Uterus (tissue), 4 donors: ENCODE measurements at places on chromosomes 12 and 14. TPM values are rescaled to one million over a fixed set of nuclear protein-coding genes. Genes with fewer than 3 reads are reported as not detected.
A peak's percentile ranks its signal among the peaks of the same experiment; 100 is the strongest.

TMED10 gene
- 206 TPM for total RNA-seq

TEDC1 gene
- 9.4 TPM for total RNA-seq

TMEM229B gene
- 4.7 TPM for total RNA-seq

KLRG1 gene
- total RNA-seq = not detected

PRORP gene
- total RNA-seq = 31.9 TPM

CCND2 gene
- 128 TPM for total RNA-seq

- peak; percentile 99 for DNase-seq
Observed at GRCh38 chr12:96233939-96234461, 39.8 kb downstream of the ELK3 start.

DNA sequence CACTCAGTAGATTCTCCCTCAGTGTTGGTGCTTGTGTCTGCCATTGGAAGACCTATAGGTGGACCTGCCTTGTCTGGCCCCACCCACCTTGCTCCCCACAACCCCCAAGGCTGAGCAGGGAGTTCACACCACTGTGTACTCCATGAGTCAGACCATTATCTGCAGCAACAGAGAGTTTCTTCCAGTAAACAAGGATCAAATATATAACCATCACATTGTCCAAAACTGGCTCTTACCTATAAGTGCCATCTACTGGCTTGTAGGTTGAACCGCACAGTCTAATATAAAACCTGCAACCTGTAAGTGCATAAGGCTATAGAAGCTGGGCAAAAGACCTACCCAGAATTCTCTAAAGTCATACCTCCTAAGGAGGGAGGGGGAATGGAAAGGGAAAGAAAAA is 7.9 kb downstream of the TAS2R13 start:
- no peak for DNase-seq

DNA sequence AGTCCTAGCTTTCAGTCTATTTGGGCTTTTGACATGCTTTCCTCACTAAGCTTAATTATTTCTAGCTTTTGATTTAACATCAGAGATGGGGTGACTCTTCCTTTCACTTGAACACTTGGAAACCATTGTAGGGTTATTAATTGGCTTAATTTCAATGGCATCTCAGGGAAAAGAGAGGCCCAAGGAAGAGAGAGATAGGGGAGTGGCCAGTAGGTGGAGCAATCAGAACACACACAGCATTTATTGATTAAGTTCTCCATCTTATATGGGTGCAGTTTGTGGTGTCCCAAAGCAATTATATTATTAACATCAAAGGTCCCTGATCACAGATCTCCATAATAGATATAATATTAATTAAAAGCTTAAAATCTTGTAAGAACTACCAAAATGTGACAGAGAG is 1466.1 kb upstream of the SEL1L start:
- no peak for DNase-seq

DNA sequence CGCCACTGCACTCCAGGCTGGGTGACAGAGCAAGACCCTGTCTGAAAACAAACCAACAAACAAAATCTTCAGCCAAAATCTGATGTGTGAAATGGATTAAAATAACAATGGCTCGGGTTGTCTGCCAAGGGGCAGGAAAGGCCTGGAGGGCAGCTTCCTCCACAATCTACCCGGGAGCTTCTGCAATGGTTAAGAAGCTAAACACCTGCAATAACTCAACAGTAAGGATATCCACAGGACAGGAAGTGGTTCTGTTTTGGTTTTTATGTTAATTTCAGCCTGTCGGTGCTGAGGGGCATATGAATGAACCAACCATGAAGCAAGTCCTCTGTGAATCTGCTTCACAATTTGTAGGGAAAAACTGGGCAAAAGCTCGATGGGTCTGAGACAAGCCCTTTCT is 34.4 kb downstream of the RAD52 start:
- no peak for DNase-seq

DNA sequence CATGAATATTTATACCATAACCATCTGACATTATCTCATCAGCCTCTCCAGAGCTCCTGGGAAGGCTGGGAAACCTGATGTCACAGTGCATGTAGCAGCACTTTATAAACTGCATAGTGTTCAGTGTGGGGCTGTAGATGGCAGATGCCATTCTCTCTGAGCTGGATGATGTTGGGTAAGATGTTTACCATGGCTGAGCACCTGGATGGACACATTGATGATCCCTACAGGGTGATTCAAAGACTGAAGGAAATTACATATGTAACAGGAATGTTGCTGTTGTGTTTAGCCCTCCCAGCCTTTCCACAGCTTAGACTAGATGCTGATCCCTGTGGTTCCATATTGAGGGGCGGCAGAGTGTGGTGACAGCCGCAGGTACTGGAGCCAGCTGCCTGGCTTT is 37.4 kb downstream of the IFT43 start:
- no peak for DNase-seq

GRCh38 chr14:104705340-104706047 is 16.1 kb downstream of the INF2 start:
- DNase-seq = no peak

DNA sequence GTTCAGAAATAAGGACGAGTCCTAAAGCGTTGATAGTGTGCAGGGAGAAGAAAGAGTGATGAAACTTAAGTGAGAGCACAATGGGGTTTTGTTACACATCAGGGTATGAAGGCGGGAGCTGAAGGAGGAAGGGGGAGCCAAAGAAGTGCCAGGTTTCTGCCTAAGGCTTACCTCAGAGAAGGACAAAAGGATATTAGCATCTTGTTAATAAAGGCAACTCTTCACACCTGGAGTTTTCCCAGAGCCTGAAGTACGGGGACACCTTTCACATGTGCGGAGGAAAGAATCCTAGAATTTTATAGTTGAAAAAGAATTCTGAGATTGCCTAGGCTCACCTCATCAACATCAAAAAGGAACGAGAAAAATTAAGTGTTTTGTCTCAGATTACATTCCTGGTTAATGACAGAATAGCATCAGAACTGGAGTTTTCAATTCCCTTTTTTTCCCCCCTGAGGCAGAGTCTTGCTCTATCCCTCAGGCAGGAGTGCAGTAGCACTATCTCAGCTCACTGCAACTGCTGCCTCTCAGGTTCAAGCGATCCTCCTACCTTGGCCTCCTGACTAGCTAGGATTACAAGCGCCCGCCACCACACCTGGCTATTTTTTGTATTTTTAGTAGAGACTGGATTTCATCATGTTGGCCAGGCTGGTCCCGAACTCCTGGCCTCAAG is 2.2 kb upstream of the SAV1 start:
- DNase-seq = no peak

DNA sequence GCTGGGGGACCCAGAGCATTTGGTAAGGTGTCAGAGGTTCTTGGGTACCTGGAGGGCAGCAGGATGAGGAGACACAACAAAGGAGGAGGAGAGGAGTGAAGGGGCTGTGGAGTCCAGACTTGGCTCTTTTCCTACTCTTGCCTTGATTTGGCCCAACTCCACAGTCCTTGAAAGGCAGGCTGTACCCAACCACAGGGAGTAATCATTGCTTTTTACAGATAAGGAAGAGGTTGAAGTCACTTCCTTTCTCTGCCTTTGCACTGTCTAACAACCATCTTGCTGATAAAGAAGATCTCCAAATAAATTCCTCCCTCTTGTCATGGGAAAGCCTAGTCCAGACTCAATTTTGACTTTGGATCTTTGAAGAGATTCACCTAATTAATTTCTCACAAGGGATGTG is 226.8 kb upstream of the HMGA2 start:
- DNase-seq = no peak

GRCh38 chr12:108783446-108783845 is 52.1 kb upstream of the CORO1C start:
- DNase-seq = no peak

- DNase-seq = no peak
Observed at GRCh38 chr14:70916799-70917198, 9.5 kb downstream of the PCNX1 start.

DNA sequence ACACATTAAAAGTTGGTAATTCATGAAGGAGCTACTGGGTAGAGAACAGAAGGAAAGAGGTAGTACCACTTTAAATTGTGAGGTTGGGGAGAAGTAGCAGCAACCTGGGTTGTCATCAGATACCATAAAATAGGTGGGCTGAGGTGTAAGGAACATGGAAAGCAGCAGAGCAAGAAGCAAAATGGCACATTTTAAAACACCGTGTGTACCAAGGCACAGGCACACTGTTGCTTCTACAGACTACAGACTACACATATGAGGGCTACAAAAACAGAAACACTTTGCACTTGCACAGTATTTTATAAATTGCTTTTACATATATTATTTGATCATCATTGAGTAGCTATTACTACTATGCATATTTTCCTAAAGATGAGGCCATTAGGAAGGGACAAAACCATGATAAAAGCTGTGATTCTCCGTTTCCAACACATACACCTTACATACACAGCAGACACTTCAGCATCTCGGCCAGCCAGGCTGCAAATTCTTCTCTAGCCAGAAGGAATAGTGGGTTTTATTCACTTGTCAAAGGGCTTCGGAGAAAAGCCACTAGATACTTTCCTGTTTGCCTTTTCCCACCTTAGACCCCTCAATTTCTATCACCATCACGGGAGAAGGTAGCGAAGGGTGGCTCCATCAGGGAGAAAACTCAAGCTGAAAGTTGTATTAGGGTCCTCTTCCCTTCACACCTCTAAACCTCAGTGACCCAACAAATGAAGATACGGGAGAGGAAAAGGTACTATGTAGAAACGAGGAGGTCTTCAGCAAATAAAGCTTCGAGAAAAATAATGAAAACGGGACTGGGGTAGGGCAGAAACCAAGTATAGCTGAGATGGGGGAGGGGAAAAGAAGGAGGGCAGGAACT is 1.6 kb downstream of the PYM1 start:
- DNase-seq = no peak

- no peak for DNase-seq
Observed at GRCh38 chr12:108699955-108700563, 31.3 kb downstream of the CORO1C start.

GRCh38 chr12:80053051-80053790 is 46.1 kb upstream of the OTOGL start:
- DNase-seq = peak; percentile 81

DNA sequence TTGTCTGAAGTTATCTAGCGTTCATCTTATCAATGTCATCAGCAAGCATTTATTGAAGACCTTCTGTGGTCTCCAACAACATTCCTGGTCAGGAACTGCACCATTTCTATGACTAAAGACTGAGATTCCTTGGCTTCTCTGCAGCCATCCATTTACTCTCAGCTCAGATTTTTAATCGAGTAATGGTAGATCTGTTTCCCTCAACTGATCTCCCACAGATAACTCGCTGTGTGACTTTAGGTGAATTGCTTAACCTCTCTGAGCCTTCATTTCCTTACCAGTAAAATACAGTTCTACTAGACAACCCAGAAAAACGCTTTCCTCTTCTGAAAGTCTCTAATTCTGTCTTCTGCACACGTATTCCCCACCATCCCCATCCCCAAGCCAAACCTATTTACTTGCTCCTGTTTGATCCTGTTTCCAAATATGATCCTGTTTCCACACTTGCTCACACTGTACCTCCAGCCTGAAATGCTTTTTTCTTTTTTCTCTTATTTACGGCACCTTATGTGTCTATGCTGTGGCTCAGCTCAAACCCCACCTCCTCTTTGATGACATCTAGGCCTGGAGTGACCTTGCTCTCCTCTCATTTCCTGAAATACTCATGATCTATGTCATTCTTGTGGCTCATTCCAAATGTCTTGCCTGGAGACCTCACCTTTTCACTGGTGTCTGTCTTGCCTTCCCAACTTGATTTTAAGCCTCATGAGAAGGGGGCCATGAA is 21.8 kb downstream of the PLXNC1 start:
- DNase-seq = no peak

GRCh38 chr12:132132609-132133430 is 11.3 kb downstream of the DDX51 start:
- no peak for DNase-seq

DNA sequence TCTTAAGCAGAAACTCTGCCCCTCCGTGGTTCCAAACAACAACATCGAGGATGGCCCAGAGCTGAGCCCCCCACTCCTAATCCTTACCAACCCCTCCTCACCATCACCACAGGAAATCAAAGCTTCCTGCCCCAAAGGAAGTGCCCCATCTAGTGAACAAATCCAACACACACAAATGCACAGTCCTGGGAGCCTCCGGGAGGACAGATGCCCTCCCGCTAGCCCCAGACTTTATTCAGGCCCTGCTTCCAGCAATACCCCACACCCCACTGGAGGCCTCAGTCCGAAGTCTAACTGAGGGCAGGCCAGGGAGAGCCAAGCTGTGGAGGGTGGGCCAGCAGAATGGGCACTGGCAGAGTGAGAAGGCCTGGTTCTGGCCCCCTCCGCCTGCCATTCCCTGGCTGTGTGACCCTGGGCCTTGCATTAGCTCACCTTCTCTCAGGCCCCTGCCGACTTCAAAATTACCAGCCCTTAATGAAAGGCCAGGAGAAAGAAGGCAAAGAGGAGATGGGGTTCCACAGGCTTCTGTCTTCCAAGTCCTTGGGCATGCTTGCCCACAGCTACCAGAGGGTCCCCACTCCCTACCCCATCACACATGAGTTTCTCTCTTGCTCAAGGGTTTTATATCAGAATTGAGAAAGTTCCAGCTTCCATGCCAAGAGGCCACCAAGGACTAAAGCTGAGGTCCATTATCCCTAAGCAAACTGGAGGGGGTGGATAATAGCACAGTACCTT is 2.3 kb downstream of the HDAC7 start:
- no peak for DNase-seq

DNA sequence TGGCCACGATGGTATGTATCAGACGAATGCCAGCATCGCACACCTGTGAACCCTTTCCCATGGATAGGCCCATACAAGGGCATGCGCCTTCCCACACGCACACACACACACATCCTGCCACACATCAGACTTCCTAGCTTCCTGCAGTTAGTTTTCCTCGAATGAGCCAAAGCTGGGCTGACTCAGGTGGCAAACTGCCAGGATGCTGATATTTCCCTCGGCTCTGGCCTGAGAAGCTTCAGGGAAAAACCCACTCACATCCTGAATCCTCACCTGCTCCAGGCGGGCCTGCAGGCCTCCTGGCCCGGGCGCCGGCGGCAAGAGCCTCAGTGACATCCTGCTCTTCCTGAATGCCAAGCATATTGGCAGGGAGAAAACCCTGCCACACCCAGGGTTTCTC is 22.4 kb downstream of the CALM1 start:
- DNase-seq = peak; percentile 92

- no peak for DNase-seq
Observed at GRCh38 chr12:46549527-46550265, 177.1 kb upstream of the SLC38A2 start.

DNA sequence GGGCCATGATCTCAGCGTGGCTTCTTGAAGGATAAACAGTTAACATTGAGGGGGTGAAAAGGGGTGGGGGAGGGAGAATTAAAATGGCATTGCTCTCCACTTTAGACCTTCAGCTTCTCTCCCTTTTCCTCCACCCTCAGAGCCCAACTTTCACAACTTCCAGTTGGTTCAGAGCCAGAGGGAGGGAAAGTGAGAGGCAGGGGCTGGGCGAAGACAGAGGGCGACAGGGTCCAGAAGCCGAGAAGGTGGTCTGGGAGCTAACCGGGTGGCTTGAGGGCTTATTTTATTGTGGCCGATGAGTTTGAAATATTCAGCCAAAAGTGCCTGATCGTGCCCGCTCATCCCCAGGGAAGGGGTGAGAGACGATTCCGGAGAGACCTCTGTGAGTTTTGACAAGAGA is 4.1 kb downstream of the BMP4 start:
- DNase-seq = no peak

DNA sequence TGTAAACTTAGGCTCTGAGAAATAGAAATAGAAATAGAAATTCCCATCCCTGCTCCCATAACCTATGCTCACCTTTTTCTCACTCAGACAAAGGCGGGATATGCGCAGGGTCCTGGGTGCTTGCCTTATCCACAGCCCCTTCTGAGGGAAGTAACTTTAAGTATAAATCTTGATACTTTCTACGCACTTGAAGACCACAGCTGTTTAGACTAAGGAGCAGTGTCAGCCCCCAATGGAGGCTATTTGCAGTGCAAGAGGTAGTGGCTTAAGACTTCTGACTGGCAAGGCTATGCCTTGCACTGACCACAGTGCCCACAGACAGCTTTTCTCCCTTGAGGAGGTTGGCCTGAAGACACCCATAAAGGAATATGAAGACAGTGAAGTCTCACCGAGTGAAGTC is 35.2 kb downstream of the ASCL1 start:
- no peak for DNase-seq
